ENCODE measurements at places on chromosomes 6 and 20.

DNA sequence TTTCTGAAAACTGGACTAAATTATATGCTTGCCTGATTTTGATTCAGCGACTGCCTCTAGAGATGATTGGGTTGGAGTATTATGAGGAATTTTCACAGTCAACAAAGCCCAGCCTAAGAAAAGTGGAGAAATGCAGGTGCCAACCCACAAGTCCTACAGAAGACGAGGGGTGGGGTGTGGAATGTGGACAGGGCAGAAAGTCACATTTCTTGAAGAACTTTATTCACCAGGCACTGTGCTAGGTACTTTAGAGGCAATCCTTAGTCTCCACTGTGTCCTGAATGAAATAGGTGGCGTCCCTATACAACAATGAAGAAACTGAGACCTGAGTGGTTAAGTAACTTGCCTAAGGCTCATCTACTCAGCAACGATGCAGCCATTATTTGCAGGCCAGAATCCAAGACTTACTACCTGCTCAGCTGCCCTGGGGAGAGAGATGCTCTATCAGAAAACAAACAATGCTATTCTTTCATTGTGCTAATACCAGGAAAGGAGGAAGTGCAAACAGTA lies 106.3 kb downstream of the RNF144B start:
- DNase-seq: no peak

DNA sequence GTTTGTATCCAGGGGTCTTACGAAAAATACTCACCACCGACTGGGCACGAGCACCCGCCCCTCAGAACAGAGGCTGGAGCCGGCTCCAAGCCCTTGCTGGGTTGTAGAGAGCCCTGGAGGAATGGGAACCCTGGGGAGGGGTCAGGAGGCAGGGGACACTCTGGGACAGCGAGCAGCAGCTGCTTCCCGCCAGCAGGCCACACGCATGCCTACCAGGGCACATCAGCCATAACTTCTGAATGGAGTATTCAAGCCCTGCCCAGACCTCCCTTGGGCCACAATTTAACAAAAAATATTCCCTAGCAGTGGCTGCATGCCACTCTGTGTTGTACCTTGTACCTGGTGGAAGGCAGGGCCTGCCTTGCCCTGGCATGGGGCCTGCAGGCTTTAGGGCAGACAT lies 31.6 kb upstream of the CD93 start:
- no peak for DNase-seq

- DNase-seq: no peak
These were observed 194.6 kb downstream of the OTOR start for GRCh38 chr20:16942756-16943155.

DNA sequence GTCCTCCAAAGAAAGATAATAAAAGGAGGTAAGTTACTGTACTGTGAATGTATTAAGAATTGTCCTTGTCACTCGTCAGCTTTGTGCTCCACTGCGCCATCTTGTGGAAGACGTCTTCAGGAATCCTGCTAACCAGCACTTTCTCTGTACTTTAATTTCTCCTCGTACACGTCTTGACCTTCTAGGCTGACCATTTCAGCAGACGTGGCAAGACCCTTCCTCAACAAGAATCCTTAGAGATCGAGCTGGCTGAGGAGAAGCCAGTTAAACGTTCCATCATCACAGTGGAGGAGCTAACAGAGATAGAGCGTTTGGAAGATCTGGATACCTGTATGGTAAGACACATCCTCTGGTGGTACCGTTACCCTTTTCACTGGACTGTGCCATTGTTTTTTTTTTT lies 95.5 kb upstream of the SCGN start:
- DNase-seq: peak; percentile 40

DNA sequence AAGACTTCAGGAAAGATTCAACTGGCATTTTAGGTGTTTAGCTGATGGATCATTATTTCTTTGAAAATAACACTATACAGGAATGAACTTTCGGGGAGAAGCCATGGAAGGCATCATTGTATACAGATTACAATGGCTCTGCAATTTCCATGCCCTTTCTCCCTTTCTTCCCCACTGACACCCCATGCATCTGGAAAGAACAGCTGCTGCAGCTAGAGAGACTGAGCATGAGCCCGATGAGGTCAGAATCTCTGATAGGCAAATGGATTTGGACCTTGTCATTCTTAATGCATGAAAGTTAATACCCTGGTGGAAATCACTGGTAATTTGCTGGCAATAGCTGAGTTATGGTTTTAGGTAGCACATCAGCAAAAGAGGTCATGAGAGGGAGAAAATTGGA lies 54.8 kb downstream of the BTBD3 start:
- no peak for DNase-seq

DNA sequence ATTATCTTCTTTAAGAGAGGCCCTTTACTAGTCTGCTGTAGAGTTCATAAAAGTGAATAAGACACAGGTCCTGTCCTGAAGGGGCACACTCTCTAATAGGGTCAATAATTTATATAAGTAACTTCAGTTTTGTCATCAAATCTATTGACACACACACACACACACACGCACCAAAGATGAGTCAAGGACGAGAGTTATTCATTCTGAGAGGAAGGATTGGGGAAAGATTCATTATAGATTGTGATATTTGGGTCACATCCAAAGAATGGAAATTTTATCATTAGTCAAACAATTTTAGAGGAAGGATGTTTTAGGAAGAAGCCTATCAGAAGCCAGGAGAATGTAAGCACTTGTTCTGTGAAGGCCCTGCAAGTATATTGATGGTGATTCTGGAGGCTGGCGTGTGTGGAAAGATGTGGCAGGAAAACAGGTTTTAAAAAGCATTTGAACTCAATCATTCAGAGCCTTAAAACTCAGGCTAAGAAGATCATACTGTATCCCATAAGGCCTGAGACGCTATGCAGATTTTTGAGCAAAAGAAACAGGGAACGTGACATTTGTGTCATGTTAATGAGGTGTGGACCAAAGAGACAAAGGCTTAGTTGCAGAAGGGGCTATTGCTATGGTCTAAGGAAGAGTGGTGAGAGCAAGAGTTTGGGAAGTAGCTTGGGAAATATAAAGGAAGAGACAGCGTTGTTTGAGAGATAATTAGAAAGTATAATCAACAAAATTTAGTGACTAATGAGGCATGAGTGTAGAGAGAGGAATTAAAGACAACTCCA lies 161.4 kb upstream of the PREP start:
- no peak for DNase-seq

DNA sequence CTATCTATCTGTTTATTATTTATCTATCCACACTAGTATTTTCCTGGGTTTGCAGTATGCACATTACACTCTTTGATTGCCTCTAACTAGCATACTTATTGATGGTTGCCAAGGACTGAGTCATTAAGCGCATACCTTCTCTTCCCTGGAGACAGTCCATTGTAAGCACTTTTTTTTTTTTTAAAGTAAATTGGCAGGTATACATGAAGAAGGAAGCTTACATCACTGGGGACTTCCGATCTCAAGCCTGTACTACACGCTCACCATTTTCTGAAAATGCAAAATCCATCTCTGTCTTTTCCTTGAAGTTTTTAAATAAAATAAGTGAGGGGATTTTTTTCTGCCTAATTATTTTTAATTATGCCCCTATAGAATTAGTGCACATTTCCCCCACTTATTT lies 63.5 kb downstream of the HMGN3 start:
- DNase-seq: no peak

DNA sequence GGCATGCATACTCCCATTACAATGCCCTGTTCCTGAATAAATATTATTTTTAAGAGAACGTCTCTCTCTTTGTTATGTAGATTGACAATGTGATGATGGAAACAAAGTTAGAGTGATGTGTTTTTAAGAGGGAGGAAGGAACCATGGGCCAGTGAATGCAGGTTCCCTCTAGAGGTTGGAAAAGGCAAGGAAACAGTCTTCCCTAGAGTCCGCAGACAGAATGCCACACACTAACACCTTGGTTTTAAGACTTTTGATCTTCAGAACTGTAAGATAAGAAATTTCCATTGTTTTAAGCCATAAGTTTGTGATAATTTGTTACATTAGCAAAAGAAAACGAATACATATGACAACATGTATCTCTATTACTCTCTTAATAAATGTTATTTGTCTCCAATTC lies 4.7 kb upstream of the CENPW start:
- DNase-seq: no peak

- DNase-seq: no peak
These were observed 41.3 kb downstream of the IRAK1BP1 start for GRCh38 chr6:78908621-78909020.

DNA sequence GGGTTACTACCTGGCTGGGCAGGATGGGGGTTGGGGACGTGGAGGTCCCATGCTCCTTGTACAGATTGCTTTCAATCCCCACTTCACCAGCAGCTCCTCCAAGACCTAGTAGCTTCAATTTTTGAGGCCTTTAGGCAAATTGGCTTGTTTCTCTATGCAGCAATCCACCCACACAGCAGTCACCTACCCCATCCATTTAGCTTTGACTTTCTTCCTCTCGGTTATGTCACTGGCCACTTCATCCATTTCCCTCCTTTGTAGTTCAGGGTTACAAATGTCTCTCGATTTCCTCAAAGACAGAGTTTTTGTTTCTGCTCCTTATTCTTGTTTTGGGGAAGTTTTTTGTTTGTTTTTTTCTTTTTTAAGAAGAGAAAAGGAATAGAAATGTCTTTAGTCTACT lies 33.4 kb upstream of the RSPO4 start:
- DNase-seq: no peak

DNA sequence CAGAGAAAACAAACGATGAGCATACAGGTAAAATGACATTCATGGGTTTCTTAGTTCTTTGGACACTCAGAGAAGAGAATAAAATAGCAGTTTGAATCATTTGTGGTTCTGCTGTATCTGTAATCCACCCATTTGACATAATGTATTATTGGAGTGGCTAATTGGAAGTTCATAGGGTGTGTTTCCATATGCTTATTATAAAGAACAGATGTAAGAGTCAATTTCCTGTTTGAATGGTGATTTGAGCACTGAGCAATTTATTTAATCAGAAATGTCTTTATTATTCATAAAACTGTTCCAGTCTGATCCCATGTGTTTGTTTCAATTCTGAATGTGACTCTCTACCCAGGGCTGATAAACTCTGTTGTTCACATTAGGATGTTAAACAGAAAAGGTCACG lies 939.1 kb downstream of the KIF16B start:
- no peak for DNase-seq

- DNase-seq: no peak
These were observed 29.5 kb downstream of the MTHFD1L start for GRCh38 chr6:150894935-150895552.

GRCh38 chr6:90219209-90219985 lies 77.2 kb downstream of the BACH2 start:
- DNase-seq: no peak

GRCh38 chr20:19767070-19767469 lies 9.0 kb downstream of the RIN2 start:
- no peak for DNase-seq

DNA sequence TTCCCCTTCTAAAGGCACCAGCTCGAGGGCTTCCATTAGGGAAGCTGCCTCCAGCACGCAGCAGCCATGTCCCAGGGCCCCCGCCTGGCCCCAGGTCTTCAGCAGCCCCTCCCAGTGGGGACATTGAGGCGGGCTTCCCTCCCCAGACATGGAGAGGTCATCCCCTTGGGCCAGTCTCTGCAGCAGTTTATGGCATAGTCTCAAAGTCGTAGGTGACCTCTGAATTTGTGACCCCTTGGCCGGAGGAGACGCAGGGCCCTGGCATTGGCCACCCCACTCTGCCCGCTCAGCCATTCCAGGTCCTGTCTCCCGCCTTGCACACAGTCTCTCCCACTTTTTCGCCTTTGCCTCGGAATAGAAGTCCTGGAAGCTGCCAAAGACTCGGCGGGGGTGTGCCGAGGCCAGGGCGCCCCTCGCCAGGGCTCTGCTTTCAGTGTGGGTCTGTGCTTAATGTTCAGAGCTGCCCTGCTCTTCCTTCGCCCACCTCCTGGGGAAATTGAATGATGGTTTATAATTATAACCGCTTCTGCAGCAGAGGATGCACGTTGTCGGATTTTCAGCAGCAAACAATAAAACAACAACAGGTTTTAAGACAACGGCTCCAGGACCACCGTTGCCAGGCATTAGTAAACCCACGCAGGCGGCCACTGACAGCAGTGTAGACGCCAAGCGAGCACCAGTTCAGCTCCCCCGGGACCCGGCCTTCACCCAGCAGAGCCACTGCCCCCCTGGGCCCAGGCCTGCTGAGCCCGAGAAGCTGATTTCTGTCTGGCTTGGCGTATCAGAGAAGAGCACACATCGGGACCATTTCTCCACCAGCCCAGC lies 187.0 kb downstream of the TAF4 start:
- DNase-seq: no peak

- no peak for DNase-seq
These were observed 99.0 kb upstream of the FOXQ1 start for GRCh38 chr6:1212919-1213318.

- DNase-seq: no peak
These were observed 44.2 kb upstream of the TIAM2 start for GRCh38 chr6:154950979-154951344.

DNA sequence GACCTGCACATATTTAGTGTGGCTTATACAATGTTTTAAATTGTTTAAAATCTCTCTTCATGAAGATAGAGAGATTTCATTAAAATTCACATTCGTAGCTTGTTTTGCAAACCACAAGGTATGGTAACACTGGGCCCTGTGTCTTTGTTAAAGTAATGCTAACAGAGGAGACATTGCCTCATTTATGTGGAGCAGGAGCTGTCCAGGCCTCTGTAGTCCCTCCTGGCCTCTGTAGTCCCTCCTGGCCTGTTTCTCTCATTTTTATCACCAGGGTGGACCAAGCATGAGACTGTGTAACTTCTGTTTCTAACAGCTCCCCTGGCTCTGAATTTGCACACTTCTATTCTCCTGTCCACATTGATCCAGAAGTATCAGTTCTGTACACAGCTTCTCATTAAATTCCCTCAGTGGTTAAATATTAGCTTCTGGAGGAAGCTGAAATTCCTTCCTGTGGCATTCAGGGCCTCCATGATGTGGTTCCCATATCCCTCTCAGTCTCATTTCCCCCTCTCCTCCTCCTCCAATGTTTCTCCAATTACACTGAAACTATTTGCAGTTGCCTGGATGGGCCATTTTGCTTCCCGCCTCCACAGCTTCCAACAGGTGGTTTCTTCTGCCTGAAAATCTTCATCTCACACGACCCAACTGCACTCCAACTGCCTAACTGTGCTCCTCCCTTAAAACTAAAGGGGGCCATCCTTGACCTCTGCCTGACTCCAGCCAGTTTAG lies 340.4 kb downstream of the SYNE1 start:
- no peak for DNase-seq

DNA sequence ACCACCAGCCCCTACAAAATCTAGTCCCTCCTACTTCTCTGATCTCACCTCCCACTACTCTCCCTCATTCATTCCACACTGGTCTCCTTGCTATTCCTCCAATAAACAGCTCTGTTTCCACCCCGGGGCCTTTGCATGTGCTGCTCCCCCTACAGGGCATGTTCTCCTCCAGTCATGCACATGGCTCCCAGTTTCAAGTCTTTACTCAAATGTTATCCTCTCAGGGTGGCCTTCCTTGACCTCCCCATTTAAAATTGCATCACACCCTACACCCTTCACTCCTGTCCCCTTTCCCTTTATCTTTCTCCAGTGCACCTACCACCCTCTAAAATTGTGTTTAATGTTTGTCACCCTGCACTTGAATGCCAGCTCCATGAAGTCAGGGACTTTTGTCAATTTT lies 174.5 kb downstream of the MRPL14 start:
- no peak for DNase-seq

Data from SK-N-MC (cell line).